ENCODE measurements at places on chromosomes 16 and 17.

DNA sequence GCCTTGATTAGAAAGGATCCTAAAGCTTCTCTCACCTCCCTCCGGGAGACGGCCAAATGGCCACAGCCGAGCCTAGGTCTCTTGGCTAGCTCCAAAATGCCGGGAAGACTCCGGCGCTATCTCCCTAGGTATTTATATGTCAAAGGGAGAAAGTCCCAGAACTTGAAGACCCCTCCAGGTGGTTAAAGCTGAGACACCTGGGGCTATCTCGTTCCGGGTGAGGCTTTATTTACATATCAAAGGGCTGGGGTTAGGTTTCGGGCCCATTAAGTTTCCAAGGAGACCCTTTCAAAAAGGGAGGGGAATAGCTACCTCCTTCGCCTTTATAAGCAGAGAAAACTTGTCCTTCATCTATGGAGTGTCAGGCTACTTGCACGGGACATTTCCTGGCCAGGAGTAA is 70.9 kb upstream of the KIFC3 start:
- DNase-seq: no peak

DNA sequence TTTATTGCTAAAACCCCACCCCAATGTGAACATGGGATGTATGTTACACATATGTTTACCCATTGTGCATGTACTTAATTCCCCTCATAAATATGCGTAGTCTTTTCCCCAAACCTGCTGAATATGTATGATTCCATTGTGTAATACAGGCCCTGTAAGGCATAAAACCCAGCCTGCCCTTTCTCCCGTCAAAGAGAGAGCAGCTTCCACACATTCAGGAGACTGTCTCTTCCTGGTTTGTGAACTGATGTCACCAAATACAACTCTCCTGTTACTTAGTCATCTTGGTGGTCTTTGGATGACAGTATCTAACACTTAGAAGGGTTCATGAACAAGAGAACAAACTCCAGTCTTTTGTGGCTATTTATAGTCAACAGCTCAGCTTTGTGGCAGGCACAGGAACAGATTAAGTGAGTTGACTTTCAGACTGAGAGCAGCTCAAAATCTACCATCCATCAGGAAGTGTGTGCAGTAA is 24.7 kb upstream of the TMC7 start:
- DNase-seq: no peak

- DNase-seq: no peak
These were observed 64.1 kb downstream of the SLC5A11 start for GRCh38 chr16:24909856-24910255.

- DNase-seq: no peak
These were observed 28.6 kb upstream of the GPRC5B start for GRCh38 chr16:19913340-19913645.

DNA sequence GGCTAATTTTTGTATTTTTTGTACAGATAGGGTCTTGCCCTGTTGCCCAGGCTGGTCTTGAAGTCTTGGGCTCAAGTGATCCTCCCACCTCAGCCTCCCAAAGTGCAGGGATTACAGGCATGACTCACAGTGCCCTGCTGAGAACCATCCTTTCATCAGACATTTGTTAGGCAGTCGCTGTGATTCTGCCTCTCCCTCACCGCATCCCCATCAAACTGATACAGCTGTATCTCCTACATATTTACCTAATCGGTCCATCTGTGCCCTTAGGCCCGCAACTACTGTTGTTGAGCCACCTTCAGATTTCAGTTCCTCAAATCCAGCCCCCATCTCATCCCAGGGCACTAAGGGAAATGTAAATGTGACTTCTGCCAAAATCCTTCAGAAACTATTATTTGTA is 2.0 kb upstream of the SLC43A2 start:
- no peak for DNase-seq
